ENCODE measurements at places on chromosomes 5 and 9.
A peak's percentile ranks its signal among the peaks of the same experiment; 100 is the strongest.

GRCh38 chr9:93096811-93097382 is 880 bp downstream of the CARD19 start:
- no peak for DNase-seq

- DNase-seq, result no peak
Observed at GRCh38 chr5:77628840-77629508, 9.5 kb downstream of the OTP start.

DNA sequence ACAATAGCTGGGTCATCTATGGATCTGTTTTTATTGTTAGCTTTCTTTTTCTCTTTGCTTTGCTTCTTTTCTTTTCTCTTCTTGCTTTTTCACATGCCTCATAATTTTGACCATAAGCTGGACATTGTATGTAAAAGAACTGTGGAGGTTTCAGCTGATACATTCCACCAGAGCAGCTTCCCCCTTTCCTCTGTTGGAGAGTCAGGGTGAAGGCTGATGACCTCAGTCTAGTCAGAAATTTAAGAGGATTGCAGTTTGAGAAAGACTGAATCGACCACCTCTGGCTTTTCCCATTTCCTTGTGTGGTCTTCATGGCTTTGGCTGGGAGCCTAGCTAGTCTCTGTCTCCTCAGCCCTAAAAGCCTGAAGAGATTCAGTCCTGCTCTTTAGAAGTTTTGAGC is 42.0 kb downstream of the KCNIP1 start:
- no peak for DNase-seq

DNA sequence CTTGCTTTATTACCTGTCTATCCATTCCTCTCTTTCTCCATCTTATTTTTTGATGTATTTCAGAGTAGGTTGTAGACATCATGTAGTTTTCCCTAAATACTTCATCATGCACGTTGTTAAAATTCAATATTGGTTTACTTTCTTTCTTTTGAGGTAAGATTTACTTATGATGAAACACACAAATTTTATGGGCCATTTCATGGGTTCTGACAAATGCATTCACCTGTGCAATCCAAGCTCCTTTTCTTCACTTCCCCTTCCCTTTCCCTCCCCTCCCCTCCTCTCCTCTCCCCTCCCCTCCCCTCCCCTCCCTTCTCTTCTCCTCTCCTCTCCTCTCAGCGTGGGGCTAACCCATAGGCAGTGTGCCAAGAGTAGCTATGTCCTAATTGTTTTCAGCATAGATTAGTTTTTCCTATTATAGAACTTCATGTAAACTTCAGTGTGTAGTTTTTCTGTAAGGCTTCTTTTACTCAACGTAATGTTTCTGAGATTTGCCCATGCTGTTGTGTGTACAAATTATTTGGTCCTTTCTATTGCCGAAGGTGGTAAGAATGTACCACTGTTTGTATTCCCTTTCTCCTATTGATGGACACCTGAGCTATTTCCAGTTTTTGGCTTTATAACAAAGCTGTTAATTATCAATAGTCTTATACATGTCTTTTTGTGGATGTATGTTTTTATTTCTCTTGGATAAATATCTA is 92.9 kb upstream of the CLINT1 start:
- DNase-seq, result no peak

DNA sequence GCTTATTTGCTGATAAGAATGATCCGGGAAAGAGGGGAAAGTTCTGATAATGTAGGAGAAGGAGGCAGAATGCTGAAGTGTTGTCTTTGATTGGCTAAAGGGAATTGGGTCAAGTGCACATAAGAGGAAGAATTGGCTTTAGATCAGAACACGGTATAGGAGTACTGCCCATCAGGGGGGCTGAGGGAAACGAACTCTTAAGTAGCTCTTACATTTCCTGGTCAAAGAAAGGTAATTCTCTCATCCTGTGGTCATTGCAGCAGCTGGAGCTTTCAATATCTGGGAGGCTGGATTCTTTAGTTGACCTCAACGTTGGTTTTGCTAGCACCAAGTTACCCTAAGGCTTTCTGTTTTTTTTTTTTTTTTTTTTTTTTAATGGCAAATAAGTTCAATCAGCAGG is 178.7 kb upstream of the NR3C1 start:
- DNase-seq, result no peak

DNA sequence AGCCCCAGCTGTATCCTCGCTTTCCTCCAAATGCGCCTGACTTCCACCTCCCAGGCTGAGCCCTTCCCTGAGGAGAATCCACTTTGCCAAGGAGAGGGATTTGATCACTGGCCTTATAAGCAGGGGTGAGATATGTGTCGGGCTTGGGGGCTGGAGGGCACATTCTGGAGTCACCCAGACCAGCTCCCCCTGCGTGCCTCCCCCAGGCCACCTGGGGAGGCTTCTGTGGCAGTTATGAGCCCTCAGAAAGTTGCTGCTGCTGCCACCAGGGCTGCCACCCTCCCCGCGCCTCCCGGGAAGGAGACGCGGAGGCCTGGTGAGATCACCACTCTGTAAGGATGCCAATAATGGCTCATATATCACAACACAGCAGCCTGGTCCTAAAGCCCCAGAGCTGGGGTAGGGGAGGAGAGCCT is 211.5 kb downstream of the PAPPA start:
- no peak for DNase-seq

GRCh38 chr9:7297521-7297920 is 502.1 kb downstream of the DMAC1 start:
- no peak for DNase-seq

DNA sequence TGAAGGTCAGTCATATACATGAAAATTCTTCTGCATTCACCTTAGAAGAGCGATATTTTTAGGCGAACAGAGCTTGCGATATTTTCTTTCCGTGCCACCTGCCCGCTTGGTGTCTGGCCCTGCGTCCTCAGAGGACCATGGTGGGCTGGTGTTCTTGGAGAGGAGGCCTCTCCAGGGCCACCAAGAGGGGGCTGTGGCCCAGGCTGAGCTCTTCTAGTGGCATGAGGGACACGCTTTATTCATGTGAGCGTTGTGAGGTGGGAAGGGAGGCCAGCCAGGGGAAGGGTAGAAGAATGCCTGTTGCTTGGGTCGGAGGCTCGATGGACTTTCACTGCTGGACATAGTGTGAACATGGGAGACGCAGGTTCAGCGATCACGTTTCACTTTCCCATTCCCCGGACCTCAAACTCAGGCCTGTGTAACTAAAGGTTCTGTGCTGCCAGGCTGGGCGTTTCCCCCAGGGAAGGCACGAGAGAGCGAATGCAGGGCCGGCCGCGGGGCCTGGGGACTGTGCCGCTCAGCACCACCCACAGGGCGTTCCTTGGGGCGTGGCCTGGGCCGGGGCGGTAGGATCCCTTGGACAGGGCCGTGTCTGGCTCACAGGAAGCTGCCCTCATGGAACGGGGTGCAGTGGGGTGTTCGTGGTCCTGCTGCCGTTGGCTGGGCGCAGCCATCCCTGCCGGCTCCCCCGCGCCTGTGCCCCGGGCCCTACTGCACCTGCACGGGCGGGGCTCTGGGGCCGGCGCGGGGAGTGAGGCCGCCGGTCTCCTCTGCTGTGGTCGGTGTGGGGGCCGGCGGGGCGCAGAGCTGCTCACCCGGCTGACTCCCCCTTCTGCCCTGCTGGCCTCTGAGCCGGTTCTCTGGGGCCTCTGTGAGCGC is 40.7 kb upstream of the CLPTM1L start:
- DNase-seq, result no peak

DNA sequence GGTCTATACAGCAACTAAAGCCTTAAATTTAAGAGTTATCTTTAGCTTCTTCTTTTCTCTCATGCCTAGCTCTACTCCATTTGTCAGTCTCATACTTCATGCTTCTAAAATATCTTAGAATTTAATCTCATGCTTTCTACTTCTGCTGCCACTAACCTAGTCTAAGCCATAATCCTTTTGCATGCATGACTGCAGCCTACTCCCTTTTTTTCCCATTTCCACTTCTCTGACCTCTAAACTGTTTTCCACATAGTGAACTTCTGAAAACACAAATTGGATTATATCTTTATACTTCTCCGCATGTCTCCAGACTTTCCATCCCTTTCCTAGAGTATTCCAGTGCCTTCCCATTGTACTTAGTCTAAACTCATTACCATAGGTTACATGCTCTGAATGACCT is 193.0 kb downstream of the XRCC4 start:
- no peak for DNase-seq

DNA sequence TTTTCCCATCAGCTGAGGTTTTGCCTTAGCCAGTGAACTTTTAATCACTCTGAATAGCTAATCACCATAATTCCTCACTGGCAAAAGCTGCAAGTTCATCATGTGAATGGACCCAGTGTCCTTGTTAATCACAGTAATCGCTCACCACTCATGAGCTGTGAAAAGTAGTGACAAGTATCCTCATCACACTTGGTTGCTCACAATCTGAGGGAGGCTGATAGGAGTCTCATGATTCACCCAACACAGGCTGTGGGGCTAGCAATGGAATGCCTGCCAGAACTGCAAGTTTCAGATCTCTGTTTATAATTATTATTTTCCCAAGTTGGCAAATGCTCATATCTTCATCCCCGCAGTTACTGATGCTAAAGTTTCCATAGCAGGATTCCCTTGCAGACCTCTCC is 467.2 kb downstream of the KIF4B start:
- DNase-seq, result no peak

DNA sequence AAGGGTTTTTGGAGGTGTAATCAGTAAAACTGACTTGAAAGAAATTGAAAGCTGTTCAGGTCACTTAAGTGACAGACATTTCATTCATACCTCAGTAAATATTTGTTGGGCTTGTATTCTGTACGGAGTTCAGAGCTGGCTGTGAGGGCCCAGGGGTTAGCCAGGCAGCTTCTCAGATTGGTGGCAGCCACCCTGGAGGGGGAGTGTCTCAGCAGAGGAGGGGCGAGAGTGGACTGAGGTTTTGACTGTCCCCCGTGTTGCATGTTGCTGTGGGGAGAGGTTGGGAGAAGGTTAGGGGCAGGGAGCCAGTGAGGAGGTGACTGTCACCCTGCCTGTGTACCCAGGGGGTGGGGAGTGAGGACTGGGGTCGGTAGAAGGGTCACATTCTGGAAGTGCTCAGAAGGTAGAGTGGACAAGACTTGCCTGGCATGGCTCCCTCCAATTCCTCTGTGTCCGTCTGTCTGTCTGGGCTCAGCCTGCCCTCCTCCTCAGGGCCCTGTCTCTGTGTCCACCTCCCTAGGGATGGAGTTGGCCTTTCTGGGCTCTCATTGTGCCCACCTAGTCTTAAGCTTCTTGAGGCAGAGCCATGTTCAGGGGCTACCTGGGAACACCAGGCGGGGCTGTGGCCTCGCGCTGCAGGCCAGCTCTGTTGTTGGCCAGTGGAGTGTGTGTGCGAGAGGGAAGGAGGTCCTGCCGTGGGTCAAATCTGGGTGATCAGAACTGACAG is 4.4 kb downstream of the PHF2 start:
- no peak for DNase-seq

- no peak for DNase-seq
Observed at GRCh38 chr5:128673411-128673957, 135.4 kb upstream of the FBN2 start.

DNA sequence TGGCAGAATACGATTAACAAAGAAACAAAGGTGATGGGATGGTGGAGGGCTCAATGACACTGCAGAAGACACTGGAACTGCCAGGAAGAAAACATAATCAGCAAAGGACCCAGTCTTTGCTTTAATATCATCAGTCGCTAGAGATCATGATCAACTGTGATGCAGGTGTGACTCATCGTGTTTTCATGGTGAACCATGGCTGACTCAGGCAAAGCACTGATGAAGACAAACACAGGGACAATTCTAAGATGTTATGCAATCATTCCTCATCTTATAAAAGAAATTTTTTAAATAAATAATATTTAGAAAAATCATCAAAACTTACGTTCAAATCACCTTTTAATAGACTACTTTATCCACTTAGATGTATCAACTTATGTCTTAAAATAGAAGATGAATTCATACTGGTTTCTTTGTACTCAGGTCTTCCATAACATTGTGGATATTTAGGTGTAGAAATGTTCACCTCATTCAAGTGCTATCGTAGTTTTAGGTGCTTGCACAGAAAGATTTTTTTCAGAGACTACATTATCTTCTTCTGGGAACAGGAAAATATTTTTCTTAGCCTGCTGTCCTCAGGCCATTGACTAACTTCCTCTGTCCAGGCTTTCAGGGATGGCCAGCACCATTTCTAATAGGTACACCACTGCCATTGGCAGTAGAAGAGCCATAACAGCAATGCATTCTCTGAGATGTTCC is 673.4 kb upstream of the MEF2C start:
- no peak for DNase-seq

DNA sequence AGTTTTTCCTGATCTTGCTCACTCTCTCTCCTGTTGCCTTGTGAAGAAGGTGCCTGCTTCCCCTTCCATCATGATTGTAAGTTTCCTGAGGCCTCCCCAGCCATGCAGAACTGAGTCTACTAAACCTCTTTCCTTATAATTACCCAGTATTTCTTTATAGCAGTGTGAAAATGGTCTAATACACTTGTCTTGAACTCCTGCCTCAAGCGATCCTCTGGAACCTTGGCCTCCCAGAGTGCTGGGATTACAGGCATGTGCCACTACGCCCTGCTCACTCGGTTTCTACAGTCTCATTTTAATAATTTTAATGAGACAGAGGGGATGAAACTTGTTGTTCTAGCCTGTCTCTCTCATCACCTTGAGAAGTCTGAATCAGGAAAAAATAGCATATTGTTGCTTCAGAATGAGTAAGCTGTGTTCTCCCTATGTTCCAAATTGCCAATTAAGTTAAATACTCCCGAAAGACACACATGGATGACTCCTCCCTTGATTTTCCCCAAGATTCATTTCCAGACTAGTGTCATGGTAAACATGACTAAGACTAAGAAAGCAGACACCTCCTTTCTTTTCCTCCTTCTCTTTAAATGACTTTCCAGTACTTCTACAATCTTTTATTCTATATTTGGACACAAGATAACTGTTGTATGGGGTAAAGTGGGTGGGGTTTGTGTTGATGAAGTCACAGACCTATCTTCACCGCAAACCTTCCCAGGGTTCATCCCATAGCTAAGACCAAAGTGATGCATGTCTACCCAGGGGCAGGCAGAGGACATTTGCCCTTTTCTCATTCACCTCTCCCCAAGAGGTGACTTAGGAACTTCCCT is 7.8 kb upstream of the DNAJC18 start:
- DNase-seq, result peak; percentile 43

DNA sequence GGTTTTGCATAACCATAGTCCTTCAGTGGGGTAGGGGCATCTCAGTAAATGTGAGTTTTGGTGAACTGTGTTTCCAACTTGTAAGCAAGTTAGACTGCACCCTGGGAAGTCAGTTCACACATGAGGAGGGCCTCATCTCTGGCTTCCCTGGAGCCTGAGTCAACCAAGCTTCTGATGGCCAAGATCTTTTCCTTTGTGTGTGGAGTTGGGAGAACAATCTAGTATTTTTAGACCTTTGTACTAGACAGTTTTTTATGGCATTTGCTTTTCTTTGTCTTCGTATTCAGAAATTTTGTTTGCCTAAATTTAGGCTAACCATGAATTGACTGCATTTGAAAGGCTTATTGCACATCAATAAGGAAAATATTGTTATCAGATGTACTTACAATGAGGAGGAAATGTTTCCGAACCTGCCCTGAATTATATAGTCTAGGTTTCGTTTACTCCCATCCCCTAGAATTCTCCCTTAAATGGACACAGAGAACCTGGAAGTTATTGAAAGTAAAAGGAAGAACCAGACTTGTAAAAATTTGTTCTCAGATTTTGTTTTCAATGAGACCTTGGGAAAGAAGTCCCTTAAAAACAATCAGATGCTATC is 204.6 kb downstream of the AOPEP start:
- DNase-seq, result no peak

All from GM12864 (cell line).